Stimulated activated CD4-positive, alpha-beta T cell treated with anti-CD3 and anti-CD28 coated beads, Interleukin-2, amount 100 ng/mL, for 4 hours (primary cell): ENCODE measurements at places on chromosomes 16 and 17.

DNA sequence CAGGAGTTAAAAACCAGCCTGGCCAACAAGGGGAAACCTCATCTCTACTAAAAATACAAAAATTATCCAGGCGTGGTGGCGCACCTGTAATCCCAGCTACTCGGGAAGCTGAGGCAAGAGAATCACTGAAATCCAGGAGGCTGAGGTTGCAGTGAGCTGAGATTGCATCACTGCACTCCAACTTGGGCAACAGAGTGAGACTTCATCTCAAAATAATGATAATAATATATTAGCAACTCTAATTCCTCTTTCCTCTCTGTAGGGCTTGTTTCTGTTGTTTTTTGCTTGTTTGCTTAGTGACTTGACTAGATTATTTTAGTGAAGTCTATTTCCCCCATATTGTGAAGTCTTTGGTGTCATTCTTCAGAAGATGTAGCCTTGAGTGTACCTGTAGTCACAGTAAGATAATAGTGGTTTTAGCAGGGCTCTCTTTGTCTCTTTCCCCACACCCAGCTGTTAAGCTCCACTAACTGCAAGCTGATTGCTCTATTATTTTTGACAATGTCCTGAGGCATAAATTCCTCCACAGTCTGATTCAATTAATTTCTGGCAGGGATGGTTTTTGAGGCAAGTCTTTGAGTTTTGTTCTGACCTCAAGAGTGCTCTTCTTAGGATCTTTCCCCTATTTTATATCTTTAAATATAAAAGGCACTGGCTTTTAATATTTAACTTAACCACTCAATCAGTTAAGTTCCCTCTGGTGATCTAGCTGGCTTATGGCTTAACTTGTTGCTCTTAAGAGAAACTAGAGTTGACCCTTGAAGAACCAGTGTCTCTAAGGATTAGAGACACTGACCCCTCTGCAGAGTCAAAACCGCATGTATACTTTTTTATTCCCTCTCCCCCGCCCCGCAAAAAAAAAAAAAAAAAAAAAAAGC is 18.6 kb upstream of the TNFSF12 start:
- DNase-seq = no peak

- DNase-seq = no peak
Observed at GRCh38 chr16:85072076-85072860, 40.0 kb downstream of the CIBAR2 start.

DNA sequence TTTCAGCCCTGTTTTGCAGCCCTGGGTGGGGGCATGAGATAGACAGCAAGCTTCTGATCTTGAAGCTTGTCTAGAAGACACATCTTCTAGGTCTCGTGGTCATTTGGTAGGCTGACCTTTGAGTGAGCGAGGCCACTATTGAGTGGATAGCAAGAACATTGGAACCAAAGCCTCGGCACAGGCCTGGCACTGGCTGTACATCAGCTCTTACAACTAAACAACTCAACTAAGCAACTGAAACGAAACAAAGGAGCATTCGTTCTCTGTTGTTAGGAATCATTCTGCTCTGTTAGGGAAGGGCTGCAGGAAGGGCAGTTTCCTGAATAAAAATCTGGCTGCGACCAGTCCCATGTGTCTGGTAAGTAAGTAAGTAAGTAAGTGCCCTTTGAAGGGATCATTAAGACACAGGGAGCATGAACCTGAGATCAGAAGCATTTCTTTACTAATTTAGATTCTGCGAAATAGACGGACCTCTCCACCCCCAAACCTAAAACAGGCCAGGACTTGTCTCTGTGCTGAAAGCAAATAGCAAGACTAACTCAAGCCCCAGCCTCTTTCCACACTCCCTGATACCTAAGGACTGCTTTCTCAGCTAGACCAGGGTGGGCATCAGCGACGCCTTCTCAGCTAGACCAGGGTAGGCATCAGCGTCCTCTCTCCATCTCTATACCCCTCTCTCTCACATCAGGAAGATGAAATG is 22.7 kb downstream of the CYB561 start:
- no peak for DNase-seq

DNA sequence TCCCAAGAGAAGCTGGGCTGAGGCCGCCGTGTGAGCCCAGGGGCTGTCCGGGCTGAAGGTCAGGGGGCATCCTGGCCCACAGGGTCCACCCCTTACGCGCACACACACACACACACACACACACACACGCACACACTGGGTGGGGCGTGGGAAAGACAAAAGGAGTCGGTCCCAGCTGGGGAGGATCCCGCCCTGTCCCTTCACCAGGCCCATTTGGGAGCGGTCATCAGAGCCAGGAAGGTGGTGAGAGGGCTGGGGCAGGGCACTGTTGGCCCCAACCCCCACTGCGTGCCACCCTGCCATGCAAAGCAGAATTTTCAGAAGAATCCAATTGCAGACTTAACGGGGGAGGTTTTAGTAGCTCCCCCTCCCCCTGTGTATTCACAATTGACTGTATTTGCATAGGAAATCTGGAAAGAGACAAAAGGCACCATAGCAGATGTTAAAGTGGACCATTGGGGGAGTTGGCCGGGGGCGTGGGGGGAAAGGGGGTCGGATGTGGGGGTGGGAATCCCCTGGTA is 11.3 kb upstream of the CD300A start:
- no peak for DNase-seq

- no peak for DNase-seq
Observed at GRCh38 chr16:82833378-82833993, 206.7 kb downstream of the CDH13 start.

- no peak for DNase-seq
Observed at GRCh38 chr17:65158041-65158440, 20.9 kb downstream of the RGS9 start.

DNA sequence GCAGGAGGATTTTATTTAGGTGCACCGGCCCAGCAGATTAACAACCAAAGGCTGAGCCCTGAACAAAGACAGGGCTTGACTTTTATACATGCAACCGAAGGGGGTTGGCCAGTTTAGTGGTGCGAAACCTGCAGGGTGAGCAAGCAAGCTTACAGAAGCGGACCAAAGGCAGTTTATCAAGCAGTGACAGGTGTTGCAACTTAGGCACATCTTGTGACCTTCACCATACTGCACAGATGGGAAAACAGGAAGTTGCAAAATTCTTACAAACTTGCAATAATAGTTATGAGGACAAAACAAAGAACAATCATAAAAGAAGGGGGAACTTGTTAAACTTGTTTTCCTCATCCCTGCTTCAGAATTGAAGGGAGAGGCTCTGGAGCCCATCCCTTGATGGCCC is 1265.1 kb downstream of the CDH8 start:
- no peak for DNase-seq

DNA sequence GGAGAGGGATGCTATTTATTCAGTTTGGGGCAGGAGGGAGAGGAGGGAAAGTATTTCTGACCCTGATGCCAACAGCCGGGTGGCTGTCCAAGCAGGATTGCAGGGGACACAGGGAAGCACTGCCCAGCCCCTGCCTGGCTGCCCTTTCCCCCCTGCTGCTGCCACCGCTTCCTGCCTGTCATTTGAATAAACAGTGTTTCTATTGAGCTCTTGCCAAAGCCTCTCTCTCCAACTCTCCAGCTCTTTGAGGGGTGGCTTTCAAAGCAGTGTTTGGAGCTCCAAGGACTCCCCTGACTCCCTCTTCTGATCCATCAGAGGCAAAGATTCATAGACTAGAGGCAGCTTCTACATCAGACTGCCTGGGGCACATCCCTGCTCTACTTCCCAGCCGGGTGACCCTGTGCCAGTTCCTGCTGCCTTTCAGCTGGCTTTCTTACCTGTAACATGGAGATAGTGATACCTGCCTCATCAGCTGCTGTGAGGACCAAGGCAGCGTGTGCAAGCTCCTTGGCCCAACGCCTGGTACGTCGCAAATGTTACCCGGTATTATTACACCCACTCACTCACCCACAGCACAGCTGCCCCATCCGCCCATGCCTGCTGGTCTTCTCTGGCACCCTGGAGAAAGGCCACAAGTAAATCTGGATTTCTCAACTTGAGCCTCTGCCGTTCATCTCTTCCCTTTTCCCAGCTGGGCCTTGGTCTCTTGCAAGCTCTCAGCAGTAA is 9.5 kb downstream of the PROCA1 start:
- DNase-seq = no peak

- no peak for DNase-seq
Observed at GRCh38 chr16:20023190-20023589, 50.5 kb downstream of the GPR139 start.

GRCh38 chr16:12276576-12276975 is 300.0 kb downstream of the SNX29 start:
- no peak for DNase-seq

DNA sequence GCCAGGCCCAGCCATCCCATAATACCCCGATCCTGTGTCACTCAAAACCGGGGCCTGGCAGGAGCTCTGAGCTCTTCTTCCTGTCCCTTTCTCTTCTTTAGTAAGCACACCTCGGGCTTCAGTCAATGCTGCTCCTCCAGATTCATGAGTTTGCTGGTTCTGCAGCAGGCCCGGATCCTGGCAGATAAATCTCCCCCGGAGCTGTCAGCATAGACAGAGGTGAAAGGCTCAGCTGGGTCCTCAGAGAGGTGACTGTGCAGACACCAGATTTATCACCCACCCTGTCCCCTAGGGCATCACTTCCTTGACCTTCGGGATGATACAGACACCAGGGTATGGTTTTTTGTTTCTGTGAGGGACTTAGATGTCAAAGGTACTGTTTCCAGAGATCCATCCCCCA is 242.5 kb upstream of the N4BP1 start:
- no peak for DNase-seq

GRCh38 chr16:30187971-30188561 is 4.7 kb downstream of the CORO1A start:
- no peak for DNase-seq

DNA sequence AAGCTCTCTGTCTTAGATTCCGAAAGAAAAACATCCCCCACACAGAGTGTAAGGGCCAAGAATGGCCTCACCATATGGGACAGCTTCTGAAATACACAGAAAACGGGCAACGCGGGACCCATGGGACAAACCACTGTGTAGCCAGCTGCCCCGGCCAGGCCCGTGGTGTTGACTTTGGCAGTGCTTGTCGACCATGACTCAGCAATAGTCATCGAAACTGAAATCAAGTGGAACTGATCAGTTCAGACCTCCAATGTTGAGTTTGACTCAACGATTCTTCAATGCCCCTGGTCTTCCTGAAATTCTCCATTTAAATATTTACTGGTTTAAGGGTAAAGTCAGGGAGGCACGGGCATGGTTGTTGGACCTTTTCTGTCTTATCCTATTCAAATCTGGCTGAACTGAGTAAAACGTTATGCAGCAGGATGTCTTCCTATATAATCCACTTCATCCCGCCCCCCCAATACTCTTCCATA is 27.5 kb downstream of the ZFHX3 start:
- DNase-seq = no peak

DNA sequence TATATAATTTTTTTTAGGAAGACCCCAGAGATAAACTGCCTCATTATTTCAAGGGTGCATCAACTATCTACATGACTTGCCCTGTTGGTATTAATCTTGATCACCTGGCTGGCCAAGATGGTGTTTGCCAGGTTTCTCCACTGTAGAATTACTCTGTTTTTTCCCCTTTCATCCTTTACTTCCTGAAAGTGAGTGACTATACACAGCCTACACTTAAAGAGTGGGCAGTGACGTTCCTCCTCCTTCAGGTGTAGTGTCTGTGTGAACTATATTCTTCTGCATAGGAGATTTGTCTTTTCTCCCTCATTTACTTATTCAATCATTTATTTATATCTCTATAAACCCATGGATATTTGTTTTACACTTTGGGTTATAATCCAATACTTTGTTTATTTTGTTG is 246.7 kb downstream of the IRF8 start:
- no peak for DNase-seq

GRCh38 chr17:33164169-33164881 is 128.8 kb downstream of the ASIC2 start:
- no peak for DNase-seq

- no peak for DNase-seq
Observed at GRCh38 chr17:74472890-74473289, 6.5 kb downstream of the CD300A start.

GRCh38 chr17:75950421-75950820 is 9.6 kb upstream of the FBF1 start:
- DNase-seq = no peak

- DNase-seq = no peak
Observed at GRCh38 chr16:31698901-31699300, 171.2 kb downstream of the AHSP start.
